Amniotic epithelial cell (primary cell): ENCODE measurements at places on chromosomes 13 and 19.

DNA sequence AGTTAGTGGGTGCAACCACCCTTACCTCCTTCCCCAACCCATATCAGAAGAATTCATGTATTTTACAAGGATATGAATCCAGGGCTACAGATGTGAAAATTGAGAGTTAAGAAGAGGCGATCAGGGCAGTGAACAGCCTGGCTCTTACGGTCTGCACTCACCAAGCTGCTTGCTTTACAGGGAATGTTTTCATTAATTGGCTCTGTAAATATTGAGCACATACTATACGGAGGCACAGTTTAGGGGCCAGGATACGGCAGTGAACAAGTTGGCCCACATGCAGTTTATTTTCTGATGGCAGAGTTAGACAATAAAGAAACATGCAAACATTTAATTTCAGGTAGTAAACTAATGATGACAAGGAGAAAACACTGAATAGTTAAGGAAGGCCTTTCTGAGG, 6.4 kb downstream of the POLR1D start:
- DNase-seq: no peak

- no peak for DNase-seq
Measured at GRCh38 chr13:32549788-32550187, 11.2 kb upstream of the N4BP2L2 start.

DNA sequence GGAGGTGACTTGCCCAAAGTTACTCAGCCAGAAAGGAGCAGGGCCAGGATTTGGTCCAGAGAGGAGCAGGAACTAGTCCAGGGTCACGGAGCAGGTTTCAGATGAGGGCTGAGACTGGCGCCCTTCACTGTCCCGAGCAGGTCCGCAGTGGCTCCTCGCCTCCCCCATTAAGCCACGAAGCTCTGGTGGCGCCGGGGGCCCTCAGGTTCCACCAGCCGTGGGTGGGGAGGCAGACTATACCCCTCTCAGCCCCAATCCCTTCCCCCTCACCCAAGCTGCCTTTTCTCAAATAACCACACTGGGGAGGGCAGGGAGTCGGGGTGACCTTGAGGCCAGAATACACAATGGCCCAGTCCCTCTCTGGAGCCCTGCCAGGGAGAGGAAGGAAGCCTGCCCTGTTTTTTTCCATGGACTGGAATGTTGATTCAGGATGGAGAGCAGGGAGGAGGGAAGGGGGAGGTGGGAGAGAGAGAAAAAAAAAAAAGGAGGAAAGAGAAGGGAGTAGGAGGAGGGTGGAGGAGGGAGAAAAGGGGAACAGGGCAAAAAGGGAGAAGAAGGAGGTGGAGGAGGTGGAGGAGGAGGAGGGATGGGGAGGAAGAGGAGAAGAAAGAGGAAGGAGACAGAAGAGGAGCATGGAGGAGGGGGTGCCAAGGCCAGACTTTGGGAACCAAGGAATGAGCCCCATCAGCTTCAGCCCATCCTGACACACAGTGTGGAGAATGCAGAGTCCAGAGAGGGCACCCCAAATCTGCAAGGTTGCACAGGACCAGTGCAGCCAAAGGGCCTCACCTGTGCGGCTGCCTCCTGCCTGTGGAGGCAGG, 19.7 kb downstream of the CEACAM16 start:
- peak; percentile 73 for DNase-seq

GRCh38 chr13:51370116-51370515, 30.6 kb downstream of the SERPINE3 start:
- DNase-seq: peak; percentile 91

DNA sequence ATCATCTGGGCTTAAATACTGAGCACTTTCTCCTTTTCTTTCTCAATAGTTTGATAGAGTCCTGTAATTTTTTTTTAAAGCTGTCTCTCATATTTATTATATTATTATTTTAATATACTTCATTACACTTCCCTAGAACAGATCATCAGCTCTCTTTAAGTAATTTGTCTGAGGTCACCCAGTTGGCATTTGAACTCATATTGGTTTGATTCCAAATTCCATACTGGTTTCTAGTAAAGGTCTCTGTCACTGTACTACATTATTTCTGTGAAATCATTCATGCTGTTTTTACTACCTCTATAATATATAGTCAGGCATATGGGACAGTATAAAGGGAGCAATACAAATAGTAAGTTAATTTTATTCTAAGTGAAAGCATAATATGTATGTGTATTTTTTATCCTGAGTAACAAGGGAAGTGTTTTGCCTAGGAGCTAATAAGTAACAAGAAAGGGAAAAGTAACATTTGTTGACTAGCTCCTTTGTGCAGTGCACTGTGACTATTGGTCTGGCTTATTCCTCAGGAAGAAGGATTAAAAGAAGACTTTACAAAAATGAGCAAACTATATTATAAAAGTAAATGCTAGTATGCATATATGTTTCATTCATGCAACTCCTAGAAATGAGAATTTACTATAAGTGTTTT, 14.3 kb downstream of the LPAR6 start:
- peak; percentile 17 for DNase-seq

- DNase-seq: no peak
Measured at GRCh38 chr13:77289851-77290250, 37.0 kb downstream of the MYCBP2 start.

GRCh38 chr13:90154311-90154960, 1193.1 kb upstream of the MIR17HG start:
- DNase-seq: no peak

DNA sequence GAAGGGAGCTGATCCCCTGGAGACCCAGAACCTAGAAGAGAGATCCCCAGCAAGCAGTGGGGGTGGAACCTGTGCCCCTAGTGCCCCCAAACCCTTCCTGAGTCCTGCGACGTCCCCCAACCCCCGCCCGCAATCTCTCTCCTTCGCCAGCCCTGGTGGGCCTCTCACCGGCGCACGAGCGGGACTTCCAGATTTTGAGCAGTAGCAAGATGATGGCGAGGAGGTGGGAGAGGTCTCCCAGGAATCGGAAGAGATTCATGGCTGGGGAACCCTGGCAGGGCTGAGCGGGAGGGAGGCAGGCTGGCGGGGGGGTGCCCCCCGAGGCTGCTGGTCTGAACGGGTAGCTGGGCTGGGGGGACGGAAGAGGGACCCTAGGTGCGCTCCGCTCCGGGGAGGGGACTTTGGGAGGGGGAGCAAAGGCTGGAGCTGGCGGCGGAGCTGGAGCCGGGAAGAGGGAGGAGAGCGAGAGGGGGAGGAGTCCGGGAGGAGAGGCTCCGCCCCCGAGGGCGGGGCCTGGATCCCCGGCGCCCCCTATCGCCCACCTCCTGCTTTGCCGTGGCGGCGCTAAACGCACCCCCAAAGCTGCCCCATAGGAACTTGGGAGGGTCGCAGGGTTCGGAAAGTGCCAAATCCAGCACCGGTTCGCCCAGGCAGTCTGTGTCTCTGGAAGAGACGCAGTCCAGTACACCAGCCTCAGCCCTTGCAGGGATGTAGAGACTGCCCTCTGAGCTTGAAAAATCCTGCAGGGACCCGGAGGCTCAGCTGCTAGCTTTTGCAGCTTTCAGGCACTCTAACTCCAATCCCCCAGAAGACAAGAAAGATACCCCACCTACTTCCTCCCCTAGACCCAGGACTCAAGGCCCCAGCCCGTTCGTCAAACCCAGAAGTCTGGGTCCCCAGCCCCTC, at the start of gene KDELR1:
KDELR1 (minus strand) TSS at position 452 of the 906 bp plus-strand sequence; CDS start at position 259, 193 bp downstream.
- DNase-seq: peak; percentile 56

- DNase-seq: peak; percentile 38
Measured at GRCh38 chr19:3057275-3057714, 5.0 kb downstream of the TLE5 start.

DNA sequence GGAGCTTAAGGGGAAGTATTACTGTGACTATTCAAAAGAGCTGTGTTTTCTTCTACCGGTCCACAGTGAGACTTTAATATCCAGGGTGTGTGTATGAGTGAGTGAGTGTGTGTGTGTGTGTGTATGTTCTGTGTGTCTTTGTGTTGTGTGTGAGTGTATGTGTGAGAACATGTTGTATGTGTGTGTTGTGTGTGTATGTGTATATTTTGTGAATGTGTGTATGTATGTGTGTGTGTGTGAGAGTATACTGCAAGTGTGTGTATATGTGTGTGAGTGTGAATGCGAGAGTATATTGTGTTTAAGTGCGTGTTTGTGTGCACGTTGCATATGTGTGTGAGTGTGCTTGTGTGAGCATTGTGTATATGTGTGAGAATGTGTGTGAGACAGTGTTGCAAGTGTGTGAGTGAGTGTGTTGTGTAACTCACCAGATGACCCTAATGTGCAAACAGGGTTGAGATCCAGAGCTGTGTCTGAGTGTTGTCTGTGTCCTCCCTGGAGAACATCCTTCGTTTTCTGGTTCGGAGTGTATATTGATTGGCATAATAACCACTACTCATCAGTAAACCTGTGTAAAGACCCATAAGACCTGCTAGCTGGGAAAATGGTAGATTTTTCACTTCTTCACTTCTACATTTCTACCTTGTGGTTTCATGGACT, 101.1 kb upstream of the RNF113B start:
- DNase-seq: no peak

DNA sequence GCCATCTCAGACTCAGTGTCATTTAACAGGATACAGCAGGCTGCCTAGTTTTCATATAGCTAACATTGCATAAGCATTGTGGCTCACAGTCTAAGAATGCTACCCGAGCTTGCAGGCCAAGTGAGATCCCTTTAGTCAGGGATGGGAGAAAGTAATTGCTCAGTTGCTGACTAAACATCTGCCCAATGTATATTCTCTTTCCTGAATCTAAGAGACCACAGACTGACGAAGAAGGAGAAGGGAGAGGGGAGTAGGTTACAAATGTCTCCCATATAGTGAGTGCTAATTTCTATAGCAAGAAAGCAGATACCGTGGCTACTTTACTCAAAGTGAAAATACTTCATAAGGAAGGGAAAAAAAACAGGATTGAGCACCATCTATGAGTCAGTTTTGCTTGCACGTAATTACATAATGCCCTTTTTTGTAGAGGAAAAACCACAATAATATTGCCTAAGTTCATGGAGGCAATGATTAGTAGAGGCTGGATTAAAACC, 453.9 kb downstream of the COG6 start:
- DNase-seq: peak; percentile 99

GRCh38 chr19:21850656-21851255, 14.8 kb upstream of the ZNF43 start:
- no peak for DNase-seq

DNA sequence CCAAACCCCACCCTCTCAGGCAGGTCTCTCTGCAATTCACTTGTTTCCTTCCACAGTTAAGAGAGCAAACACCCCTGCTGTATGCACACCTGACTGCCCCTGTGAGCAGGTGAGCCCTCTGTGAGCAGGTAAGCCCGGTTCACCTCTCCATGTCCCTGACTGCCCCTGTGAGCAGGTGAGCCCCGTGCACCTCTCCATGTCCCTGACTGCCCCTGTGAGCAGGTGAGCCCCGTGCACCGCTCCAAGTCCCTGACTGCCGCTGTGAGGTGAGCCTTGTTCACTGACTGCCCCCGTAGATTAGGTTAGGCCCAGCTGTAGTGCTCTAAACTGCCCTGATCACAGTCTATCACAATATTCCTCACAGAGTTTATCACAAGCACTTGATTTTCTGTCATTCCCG, 29.2 kb downstream of the TMTC4 start:
- no peak for DNase-seq

- peak; percentile 24 for DNase-seq
Measured at GRCh38 chr19:32453736-32454135, 48.2 kb downstream of the DPY19L3 start.

DNA sequence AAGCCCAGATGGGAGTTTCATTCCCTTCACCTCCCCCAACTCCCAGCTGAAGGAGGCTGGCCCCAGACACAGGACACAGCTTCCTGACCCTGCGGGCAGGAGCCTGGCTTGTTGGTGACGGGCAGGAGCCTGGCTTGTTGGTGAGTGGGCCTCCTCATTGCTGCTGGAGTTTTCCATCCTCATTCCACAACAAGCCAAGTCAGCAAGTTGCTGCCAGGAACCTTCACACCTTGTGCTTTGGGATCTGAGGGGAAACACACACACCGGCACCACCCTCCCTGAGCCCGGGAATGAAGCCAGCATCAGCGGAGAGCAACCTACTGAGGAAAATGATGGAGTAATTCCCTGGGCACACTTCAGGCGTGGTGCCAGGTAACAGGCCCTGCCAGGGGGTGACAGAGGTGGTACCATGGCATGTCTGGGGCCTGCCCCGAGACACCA, 74.9 kb downstream of the ALOX5AP start:
- no peak for DNase-seq

GRCh38 chr19:9498183-9498902, at the start of gene ZNF560:
TSS of gene ZNF560 (minus strand) at chr19:9498616. CDS start at chr19:9475313, 23,303 bp downstream.
- peak; percentile 49 for DNase-seq

DNA sequence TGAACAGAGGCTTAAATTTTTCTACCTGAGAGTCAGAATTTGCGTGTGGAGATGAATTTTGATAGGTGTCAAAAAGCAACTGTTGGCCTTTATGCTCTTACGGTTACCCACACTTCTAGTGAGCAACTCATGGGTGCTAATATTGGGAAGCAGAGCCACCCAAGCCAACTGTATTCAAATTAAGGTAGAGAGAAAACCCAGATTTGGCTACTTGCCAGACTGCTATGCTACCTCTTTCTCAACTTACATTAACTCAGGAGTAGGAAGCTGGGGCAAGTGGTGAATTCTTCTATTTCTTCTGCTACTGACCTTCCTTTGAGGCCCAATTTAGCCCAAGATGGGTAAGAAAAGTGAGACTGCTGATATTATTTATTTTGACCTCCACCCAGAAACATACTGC, 83.9 kb downstream of the OLFM4 start:
- no peak for DNase-seq

GRCh38 chr13:36154567-36155291, 23.5 kb upstream of the DCLK1 start:
- DNase-seq: peak; percentile 8

DNA sequence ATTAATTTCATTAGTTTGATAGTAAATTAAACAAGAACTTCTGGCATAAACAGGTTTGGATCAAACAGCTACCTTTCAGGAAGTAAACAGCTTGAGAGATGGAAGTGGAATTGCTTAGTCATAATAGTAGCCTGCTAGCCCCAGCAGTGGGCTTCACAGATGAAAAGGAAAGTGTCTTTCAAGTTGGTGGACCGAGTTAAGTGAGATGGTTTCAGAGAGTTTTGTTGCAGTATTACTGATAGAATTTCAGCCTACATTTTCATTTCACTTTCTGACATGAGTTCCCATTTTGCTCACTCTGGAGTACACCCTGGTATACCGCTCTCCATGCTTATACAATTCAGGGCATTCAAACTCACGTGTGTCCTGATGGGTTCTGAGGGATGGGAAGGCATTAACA, 2.0 kb upstream of the PTOV1 start:
- no peak for DNase-seq

GRCh38 chr19:38304866-38305429, 897 bp downstream of the C19orf33 start:
- DNase-seq: peak; percentile 68

GRCh38 chr13:113955235-113955634, 18.6 kb downstream of the C13orf46 start:
- DNase-seq: no peak

GRCh38 chr19:45657520-45658167, 10.4 kb upstream of the GIPR start:
- DNase-seq: peak; percentile 12

GRCh38 chr13:107203146-107203847, 635.4 kb upstream of the ARGLU1 start:
- peak; percentile 37 for DNase-seq

DNA sequence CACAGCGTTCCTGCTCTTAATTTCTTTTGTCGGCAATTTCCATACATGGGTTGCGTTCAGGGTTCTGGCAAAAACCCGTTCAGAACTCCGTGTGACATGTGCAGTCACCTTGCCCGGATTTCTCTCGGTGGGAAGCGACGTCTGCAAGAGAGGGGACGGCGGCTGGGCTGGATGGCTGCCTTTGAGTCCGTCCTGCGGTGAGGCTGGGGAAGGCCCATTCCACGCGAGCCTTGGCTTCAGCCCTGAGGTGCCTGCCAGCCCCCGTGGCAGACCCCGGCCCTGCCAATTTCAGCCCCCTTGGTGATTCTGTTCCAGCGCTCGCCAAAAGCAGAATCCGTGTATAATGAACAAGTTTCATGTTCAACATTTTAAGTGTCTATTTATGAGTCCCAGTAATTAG, 72.6 kb upstream of the TSHZ3 start:
- no peak for DNase-seq
